Fibroblast of skin of left biceps (primary cell): ENCODE measurements at places on chromosomes 11 and 22.

DNA sequence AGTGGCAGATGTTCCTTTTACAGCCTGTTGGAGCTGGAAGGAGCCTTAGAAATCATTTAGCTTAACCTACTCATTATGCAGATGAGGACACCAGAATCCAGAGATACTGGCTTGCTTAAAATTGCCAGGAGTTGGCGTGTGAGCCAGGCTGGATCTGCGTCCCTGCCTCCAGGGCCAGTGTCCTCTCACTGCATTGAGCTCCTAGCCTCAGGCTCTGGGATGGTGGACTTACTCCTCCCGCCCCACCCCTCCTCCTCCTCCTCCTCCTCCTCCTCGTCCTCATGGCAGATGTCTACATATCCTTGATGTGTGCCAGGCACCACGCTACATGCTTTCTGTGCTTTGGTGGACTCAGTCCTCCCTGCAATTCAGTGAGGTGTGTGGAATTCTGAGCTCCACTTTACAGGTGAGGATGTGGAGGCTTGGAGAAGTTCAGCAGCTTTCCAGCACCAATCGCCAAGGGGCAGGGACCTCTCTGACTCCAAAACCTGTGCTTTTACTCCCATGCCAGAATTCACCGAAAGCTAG, 24.1 kb downstream of the ADAMTS15 start:
- DNase-seq, result no peak

GRCh38 chr22:47343611-47344010, 581.2 kb downstream of the TBC1D22A start:
- DNase-seq, result no peak

- no peak for DNase-seq
Measured at GRCh38 chr11:75598264-75598663, 36.2 kb downstream of the SERPINH1 start.

- DNase-seq, result peak; percentile 20
Measured at GRCh38 chr22:47053726-47054141, 291.3 kb downstream of the TBC1D22A start.

- peak; percentile 9 for DNase-seq
Measured at GRCh38 chr11:129323896-129324502, 51.6 kb upstream of the BARX2 start.

- no peak for DNase-seq
Measured at GRCh38 chr11:127670374-127671119, 670.0 kb upstream of the KIRREL3 start.

GRCh38 chr11:65658174-65659021, 4.3 kb downstream of the RELA start:
- no peak for DNase-seq

GRCh38 chr11:124640666-124641065, 18.0 kb downstream of the TBRG1 start:
- DNase-seq, result no peak

DNA sequence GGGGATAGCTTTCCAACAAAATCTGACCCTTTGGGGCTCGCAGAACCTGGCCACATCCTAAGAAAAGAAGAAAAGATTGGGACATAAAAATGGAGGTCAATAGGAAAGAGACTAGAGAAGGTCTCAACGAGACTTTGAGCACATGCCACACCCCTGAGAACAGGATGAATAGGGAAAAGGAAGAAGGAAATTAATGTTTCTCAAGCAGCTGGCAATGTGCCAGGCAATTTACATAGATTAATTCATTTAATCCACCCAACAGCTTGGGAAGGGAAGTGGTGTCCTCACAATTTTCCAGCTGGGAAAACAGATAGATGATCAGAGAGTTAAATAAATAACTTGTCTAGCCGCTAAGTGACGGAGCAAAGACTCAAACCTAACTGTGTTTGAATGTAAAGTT, 50.7 kb downstream of the PAMR1 start:
- no peak for DNase-seq

- no peak for DNase-seq
Measured at GRCh38 chr22:43198126-43198525, 11.2 kb upstream of the TTLL12 start.

- no peak for DNase-seq
Measured at GRCh38 chr22:24831687-24832086, 25.7 kb downstream of the SGSM1 start.

DNA sequence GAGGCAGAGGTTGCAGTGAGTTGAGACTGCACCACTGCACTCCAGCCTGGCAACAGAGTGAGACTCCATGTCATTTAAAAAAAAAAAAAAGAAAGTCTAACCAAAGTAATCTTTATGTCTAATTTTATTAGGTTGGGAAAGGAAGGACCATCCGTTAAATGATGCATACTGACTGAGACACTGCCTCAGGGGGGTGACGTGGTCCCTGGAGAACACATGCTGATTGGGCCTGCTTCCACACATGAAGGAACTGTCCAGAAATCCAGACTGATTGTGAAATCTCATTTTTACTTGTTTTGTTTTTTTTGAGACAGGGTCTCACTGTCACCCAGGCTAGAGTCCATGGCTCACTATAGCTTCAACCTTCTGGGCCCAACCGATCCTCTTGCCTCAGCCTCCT, 5.5 kb downstream of the SF3A1 start:
- no peak for DNase-seq

- no peak for DNase-seq
Measured at GRCh38 chr11:117423046-117423575, 95.5 kb downstream of the CEP164 start.

DNA sequence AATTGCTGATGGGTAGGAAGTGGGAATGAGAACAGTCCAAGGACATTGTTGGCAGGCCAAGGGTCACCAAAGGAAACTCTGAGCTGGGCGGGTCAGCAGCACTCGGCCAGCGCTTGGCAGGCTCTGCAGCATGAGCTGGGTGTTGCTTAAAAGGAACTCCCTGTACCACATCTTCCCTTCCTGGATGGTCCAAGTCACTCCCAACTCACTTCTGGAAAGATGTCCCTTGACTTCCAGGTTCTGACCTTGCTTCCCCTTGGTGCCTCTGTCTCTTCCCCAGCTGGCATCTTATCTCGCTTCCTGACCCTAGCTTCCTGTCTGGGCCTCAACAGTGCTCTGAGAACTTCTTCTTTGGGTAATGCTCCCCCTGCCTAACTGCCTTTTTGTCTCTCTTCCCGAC, 24.8 kb upstream of the SWAP70 start:
- no peak for DNase-seq

DNA sequence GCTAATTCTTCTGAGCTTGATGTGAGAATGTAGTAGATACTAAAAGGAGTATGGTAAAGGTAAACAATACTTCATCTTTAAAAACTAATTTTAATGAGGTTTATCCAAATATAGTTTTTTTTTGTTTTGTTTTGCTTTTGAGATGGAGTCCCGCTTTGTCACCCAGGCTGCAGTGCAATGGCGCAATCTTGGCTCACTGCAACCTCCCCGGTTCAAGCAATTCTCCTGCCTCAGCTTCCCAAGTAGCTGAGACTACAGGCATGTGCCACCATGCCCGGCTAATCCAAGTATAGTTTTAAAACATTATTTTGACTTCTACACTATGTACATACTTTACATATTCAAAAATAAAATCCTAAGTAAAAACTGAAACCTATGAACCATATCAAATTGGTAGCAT, 4.1 kb downstream of the ZBTB44 start:
- DNase-seq, result no peak

- no peak for DNase-seq
Measured at GRCh38 chr22:24506802-24507438, 11.8 kb downstream of the UPB1 start.

DNA sequence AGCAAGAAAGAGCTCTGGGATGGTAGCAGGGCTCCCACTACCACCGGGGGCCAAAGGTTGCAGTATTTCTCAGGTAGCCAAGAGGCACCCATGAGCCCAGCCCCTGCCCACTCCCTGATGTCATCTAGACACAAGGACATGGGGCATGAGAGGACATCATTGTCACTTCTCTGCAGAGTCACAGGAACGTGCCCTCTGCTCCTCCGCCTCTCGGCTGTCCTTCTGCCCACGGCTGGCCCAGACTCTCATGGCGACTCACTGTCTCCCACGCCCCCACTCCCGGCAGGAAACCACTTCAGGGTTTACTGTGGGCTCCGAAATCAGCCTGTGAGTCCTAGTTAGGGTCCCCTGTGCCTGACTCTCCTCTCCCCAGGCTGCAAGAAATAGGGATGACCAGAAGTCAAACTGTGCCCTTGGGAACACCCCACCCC, 1.8 kb upstream of the GAL start:
- DNase-seq, result no peak

- DNase-seq, result no peak
Measured at GRCh38 chr11:19989191-19989590, 171.1 kb downstream of the DBX1 start.

DNA sequence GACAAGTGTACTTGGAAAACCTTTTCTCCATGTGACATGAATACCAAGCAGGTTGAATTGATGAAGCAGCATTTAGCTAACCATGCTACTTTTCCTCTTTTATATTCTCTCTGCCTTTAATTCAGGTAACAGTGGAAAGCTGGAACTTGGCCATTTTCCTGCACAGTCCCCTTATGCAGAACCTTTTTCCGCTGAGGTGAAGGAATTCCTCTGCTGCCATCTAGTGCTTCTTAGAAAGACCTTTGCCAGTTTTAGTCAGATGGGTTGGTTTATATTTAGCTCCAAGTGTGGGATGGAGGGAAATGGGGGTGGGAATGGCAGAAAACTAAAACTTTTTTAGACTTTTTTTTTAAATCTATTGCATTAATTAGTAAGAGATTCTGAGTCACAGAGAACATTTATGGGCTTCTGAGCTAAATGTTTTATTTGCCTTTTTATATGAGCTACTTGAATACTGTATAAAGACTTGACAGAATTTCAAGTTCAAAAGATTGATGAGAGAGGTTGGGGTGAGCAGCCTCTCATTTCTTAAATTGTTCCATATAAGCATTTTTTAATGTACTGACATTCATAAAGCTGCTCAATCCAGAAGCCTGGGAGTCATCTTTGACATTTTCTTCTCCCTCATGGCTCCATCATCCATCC, 153.9 kb upstream of the ZC3H12C start:
- DNase-seq, result peak; percentile 50

DNA sequence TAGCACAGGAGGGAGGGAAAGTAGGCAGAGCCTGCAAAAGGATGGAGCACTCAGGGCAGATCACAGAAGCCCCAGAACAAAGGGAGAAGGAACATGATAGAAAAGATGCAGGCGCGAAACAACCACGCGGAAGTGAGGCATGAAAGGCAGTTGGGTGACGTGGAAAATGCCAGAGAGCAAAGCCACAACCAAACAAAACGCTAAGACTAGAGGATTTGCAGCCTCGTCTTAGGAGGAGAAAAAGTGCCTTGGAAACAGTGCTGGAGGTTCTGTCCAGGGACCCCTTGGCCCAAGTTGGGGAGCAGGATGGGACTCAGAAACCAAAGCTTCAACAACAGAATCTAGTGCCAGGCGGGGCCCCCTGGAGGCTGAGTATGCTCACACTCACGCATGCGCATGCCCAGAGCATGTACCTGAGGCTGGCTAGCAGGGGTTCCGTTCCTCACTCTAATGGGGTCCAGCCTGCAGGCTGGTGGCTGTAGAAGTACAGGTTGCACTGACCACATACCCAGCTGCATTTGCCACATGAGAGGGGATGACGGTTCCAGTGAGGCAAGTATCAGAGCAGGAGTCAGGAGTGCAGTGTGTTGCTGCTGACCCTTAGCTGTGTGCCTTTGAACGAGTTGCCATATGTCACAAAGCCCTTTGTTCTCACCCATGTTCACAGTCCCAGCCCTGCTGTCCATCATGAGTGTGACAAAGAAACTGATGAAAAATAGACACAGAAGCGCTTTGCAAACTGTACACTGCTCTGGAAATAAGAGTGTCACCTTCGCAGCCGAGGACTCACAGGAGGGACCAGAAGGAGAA, 568.6 kb upstream of the CADM1 start:
- DNase-seq, result no peak

GRCh38 chr22:33477120-33478111, 419.2 kb upstream of the SYN3 start:
- no peak for DNase-seq

GRCh38 chr22:18056161-18056666, 21.6 kb upstream of the PEX26 start:
- no peak for DNase-seq

DNA sequence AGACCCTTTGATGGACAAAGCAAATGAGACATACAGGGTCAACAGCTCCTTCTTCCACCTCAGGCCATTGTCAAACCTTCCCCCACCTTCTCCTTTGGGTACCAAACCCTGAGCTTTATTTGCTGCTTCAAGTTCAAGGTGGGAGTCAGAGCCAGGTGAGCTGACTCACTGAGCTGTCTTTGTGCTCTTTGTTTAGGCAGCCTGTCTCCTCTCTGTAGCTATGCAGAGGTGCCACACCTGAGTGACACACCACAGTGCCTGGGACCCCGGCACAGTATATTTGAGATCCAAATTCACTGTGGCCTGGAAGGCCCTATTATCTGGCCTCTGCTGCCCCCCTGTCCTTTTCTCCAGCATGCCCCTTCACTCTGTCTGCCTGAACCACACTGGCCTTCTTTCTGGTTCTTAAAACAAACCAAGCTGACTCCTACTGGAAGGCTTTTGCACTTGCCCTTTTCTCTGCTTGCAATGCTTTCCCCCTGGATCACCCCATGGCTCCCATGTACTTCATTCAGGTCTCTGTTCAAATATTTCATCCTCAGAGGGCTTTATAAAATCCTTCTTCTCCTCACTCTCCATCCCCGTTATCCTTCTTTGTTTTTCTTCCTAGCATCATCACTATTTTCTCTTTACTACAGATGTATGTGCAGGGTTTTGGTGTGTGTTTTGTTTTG, 16.1 kb downstream of the LMO2 start:
- no peak for DNase-seq

DNA sequence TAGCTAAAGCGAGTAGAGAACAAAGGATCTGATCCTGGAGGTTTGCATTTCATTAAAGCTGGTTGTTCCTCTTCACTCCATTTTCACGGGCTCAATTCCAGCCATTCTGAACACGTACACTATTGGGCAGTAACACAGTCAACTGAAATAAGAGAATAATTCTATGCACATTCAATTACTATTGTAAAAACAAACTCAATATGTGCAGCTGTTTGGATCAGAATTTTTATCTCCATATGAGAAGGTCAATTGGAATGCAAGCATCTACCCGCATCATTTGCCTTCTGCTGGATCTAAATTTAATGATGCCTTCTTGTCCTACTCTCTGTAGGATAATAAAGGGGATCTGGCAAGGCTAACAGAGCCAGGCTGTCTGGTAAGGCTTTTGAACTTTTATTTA, 562.8 kb upstream of the CCDC179 start:
- DNase-seq, result peak; percentile 22

- DNase-seq, result no peak
Measured at GRCh38 chr22:31089160-31090100, 8.3 kb downstream of the SMTN start.

GRCh38 chr11:78020246-78020645, 2.8 kb downstream of the KCTD14 start:
- no peak for DNase-seq

- no peak for DNase-seq
Measured at GRCh38 chr22:50504369-50505211, 2.9 kb downstream of the LMF2 start.

GRCh38 chr11:46465683-46466082, 74.1 kb upstream of the CHRM4 start:
- DNase-seq, result no peak

GRCh38 chr11:125071846-125072217, 8.7 kb downstream of the SLC37A2 start:
- DNase-seq, result no peak

GRCh38 chr11:46457659-46458424, 66.3 kb upstream of the CHRM4 start:
- no peak for DNase-seq
